NCI-H345 (cell line): ENCODE measurements at places on chromosomes 16 and 17.

DNA sequence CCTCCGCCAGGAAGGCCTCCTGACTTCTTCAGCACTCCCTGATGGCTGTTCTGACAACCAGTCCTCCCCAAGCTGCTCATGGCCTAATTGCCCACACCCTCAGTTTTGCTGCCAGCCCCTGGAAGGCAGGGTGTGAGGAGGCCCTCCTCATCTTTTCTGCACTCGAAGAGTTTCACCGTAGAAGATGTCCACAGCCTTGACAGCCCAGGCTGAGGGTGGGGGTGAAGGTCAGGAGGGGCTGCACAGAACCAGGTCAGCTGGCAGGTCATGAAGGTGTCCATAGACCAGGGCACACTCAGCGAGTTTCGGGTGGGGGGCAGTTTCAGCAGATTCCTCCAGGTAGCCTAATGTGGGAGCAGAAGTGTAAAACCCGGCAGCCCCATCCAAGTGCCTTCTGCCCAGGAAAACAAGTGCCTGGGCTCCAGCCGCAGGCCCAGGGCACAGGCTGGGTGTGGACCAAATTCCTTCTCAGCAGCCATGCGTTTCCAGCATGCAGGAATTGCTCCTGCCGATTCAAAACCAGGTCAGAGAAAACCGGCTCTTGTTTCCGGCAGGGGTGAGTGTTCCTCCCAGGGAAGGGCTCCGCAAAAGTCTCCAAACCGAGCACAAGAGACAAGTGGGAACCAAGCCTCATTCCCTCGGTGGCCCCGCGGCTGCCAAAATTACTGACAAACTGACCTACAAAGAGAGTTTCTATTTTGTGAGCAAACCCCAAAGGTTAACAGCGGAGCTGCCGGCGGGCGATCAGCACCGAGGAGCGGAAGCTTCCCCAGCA, 228.8 kb downstream of the C16orf78 start:
- no peak for DNase-seq

GRCh38 chr17:77208217-77208808, 67.5 kb downstream of the SEC14L1 start:
- DNase-seq = no peak

DNA sequence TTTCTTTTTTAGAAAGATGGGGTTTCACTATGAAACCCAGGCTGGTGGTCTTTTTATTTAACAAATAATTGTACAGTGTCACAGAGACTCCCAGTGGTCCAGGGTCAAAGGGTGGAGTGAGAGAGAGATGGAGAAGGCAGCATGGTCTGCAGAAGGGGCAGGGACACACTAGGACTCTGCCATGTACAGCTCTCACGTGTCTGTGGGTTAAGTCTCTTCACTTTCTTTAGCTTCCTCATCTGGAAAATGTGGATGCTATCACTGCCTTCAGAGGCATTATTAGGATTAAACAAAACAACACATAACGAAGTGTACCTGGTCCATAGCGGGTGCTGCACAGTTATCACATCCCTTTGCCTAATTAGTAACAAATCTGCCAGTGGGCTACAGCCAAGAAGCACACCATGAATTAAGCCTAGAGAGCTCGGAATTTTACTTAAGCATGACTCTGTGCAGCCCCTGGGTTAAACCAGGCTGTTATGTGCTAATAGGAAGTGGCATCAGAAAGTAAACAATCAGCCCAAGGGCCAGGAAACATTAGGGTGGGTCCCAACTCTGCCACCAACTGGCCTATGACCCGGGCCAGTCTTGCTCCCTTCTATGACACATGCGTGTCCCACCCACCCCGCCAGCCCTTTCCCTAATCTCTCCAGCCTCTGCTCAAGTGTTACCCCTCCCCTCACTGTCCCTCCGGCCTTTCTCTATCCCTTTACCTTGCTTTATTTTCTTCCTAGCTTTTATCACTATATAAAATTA, 13.9 kb downstream of the TOP3A start:
- DNase-seq = no peak

- DNase-seq = no peak
These were observed 23.4 kb downstream of the PGS1 start for GRCh38 chr17:78401891-78402290.

GRCh38 chr17:63275318-63275970, 170.7 kb downstream of the CYB561 start:
- no peak for DNase-seq

- no peak for DNase-seq
These were observed 33.7 kb downstream of the IST1 start for GRCh38 chr16:71929048-71929447.

DNA sequence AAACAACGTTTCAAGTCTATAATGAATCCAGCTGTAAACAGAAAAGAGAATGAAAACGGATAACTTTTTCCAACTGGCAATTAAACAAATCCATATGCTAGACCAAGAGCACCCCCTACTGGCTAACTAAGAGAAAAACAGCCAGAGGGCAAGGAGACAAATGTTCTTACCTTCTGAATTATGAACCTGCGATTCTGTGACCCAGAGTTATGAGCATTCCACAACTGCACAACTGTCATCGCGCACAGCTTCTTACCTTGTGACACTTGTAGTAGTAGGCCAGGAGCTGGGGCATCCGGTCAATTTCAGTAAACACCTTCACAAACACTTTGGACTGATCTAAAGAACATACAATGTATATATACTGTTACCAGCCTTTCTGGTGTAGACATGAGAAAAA, 18.6 kb downstream of the COG7 start:
- peak; percentile 62 for DNase-seq

- no peak for DNase-seq
These were observed 21.0 kb downstream of the SOX8 start for GRCh38 chr16:1002399-1003166.
